ENCODE measurements at places on chromosomes 16 and 17.

- peak; percentile 20 for DNase-seq
Measured at GRCh38 chr16:56423584-56424403, 1.6 kb downstream of the AMFR start.

DNA sequence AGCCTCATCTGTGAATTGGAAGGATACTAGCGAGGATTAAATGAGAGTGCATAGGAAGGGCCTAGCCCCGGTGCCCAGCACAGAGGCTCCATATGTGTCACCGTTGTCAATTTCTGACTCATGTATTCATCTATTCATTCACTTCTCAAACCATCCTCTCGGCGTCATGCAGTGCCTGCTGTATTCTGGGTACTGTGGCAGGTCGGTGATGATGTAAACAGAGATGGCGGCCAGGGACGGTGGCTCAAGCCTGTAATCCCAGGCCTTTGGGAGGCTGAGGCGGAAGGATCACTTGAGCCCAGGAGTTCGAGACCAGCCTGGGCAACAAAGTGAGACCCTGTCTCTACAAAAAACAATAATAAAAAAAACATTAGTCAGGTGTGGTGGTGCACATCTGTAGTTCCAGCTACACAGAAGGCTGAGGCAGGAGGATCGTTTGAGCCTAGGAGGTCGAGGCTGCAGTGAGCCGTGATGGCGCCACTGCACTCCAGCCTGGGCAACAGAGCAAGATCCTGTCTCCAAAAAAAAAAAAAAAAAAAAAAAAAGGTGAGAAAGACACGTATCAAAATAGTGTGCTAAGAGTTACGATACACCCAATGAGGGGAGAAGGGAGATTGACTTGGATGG, 4.3 kb upstream of the PPP1R1B start:
- no peak for DNase-seq

- no peak for DNase-seq
Measured at GRCh38 chr17:15888436-15888835, 56.5 kb upstream of the ADORA2B start.

DNA sequence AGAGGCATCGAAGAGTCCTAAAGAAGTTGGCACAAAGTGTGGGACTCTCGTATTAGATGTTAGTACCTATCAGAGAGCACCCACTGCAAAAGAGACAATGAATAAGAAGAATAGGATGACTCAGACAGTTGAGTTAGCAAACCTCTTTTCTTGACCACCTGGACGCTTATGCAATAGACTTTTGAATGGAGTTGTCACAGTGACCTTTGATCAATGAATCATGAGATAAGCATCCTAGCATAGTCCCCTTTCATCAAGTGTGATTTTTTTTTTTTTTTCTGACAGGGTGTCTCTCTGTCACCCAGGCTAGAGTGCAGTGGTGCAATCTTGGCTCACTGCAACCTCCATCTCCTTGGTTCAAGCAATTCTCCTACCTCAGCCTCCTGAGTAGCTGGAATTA, 1417.9 kb upstream of the GOT2 start:
- DNase-seq, result no peak

- no peak for DNase-seq
Measured at GRCh38 chr17:13749891-13750235, 148.1 kb upstream of the HS3ST3A1 start.

- no peak for DNase-seq
Measured at GRCh38 chr17:57463103-57463885, 207.0 kb downstream of the MSI2 start.

- no peak for DNase-seq
Measured at GRCh38 chr16:17331071-17331607, 139.6 kb downstream of the XYLT1 start.

- DNase-seq, result peak; percentile 83
Measured at GRCh38 chr17:78933959-78934568, 8.9 kb upstream of the TIMP2 start.

DNA sequence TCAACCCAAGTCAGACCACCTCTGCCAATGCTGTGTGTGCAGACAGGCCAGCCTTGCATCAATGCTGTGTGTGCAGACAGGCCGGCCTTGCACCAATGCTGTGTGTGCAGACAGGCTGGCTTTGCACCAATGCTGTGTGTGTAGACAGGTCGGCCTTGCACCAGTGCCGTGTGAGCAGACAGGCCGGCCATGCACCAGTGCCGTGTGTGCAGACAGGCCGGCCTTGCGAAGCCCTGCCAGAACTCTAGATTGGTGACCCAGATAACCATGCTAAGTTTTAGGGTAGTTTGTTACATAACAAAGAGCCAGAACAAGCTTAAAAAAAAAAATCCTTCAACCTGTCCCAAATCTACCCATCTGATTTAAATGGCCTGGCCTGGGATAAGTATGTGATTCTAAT, 54.3 kb downstream of the ELAC2 start:
- DNase-seq, result no peak

DNA sequence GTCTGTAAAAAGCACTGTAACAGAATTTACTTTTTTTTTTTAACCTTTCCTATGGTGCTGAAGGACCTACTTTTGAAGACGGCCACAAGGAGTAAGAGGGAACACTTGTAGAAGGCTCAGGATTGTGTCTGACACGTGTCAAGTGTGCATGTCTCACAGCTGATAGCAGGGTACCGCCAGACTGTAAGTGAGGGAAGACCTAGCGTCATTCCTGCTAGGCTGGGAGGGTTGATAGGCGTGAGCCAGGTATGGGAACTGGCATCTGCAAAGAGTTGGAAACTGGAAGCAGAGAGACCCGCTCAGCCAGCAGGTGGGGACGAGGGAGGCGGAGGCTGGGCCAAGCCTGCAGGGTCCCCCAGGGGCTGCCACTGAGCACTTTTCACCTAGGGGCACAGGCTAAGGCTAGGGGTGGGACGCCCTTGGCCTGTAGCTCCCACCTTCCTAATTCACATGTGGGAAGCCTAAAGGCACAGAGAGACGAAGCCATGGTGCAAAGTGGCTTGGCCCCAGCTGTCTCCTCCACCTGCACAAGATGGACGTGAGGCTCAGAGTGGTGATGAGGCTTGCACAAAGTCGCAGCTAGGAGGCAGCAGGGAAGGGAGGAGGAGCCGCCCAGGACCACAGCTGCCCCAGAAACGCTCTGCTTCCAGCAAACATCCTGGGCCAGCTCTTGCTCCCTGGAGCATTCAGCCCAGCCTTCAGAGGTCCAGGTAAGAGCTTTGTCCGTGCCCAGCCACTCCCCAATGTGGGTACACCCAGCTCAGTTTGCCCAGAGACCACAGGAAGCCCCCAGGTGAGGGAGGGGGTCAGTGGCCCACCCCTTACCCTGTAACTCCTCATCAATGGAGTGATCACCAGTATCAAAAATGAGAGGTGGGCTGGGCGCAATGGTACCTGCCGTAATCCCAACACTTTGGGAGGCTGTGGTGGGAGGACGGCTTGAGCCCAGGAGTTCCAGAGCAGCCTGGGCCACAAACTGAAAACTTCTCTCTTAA, 18.9 kb downstream of the VASN start:
- no peak for DNase-seq

DNA sequence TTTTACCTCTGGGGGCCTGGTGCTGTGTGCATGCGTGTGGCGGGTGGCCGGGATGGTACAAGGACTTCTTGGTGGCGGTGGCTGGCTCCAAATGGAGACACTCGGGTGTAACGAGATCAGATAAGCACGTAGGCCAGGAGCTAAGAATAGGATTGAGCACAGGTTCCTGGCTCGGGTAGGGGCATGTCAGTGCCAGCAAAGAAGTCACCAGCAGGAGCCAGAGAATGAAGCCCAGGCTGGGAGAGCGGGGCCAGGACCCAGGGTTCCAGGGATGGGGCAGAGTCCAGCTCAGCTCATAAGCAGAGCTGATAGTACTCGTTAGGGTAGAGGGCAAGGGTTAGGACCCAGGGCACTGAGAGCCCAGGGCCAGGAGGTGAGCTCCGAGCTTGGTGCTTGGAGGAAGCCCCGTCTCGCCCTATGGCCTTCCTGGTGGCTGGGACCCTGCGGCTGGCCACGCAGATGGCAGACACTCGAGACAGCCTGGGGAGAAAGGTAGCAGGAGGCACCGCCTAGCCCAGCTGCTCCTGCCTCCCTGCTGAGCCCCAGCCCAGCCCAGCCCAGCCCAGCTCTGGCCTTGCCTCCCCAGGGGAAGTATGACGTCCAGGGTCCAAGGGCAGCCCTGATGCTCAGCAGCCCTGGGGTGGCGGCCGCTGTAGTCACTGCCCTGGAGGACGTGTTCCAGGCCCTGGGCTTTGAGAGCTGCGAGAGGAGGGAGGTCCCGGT, 8.9 kb downstream of the ZNF213 start:
- DNase-seq, result no peak

DNA sequence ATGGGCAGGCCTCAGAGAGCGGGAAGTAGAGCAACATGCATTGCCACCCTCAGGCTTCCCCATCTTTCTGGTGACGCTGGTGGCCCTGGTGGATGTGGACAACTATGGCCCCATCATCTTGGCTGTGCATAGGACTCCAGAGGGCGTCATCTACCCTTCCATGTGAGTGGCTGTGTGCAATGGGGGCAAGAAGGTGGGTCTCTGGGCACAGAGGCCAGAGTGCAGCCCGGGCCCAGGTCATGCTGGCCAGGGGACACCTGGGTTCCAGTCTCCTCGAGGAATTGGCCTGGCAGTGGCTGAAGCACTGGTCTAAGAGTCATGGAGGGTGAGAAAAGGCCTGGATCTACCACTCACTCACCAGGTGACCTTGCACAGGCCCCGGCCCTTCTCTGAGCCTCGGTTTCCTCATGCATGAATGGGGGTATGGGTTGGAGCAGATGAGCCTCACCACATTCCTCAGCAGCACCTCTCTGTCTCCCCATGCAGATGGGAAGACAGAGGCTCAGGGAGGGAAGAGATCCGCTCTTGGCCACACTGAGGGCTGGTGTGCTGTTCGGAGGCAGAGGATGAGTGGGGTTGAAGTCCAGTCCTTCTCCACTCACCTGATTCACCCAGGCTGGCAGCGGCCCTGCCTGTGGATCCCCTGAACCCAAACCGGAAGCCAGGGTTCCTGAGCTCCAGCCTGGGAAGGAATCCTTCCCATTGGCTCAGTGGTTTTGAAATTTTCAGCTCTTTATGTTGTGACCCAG, 7.2 kb upstream of the ADGRG3 start:
- DNase-seq, result no peak

GRCh38 chr17:57595947-57596695, 149.0 kb downstream of the CCDC182 start:
- DNase-seq, result peak; percentile 69

DNA sequence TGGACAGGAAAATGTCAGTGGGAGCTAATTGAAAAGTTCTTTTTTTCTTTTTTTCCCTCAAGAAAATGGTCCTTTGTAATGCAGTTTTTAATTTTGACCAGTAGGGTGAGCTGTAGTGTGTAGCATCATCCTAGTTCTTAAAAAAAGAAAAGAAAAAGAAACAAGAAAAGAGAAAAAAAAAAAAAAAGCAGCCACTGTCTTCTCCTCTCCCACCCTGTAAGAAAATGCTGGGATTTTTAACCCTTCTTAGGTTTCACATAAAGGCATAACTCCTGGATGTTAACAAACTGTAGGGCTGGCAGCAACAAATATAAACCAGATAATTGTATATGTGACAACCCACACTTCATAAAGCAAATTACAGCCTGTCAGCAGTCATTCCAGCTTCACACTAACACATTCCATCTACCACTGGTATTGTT, 78.1 kb downstream of the SKAP1 start:
- peak; percentile 77 for DNase-seq

GRCh38 chr16:69796285-69797118, 34.4 kb downstream of the WWP2 start:
- peak; percentile 86 for DNase-seq

GRCh38 chr16:19674485-19674884, 43.5 kb downstream of the KNOP1 start:
- DNase-seq, result no peak

DNA sequence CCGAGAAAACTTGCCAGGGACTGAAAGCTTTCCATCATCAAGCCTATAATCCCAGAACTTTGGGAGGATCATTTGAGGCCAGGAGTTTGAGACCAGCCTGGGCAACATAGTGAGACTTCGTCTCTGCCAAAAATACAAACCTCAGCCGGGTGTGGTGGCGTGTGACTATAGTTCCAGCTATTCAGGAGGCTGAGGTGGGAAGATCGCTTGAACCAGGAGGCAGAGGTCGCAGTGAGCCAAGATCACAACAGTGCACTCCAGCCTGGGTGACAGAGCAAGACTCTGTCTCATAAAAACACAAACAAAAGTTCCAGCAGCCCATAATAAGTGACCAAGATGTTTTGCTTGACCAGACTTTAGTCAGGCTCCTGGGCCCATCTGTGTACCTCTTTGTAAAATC, 1.9 kb downstream of the MEAK7 start:
- no peak for DNase-seq

GRCh38 chr16:74740795-74741304, 33.8 kb downstream of the FA2H start:
- DNase-seq, result peak; percentile 7

GRCh38 chr16:491220-491919, 36.1 kb upstream of the CAPN15 start:
- no peak for DNase-seq

GRCh38 chr17:72984145-72984925, 108.2 kb downstream of the SLC39A11 start:
- DNase-seq, result no peak

DNA sequence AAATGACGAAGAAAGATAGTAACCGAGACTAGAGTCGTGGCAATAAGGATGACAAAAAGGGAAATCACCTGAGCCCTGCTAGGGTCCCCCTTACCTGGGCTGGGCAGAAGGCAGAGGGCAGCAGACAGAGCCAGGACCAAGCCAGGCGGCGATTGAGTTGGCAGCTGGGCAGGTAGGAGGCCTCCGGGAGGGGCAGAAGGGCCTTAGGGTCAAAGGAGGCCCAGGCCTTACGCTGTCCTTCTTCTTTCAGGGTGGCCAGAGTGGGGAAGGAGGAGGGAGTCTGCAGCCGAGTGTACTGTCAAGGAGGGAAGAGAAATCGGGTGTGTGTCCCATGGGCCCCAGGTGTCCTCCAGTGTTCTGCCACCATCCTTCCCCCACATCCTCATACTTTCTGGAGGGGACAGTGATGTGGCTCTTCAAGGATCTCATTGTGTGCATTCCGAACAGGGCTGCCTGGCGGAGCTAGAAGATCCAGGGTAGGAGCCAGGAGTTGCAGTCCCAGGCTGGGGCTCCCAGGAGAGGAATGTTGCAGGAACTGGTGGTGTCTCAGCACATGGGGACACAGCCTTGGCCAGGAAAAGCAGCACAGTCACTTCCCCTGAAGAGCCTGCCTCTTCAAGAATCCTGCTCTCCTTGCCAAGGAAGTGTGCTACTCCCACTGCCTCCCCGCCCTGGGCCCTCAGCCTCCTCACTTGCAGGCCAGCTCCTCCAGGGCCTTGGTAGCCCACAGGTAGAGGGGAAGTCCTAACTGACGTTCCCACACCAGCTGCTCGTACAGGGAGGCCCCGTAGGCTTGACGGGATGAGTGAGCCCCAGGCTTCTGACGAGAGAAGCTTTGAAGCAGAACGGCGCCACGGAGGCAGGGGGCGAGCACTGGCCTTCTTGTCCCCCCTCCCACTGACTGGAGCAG, 13.2 kb downstream of the CTC1 start:
- DNase-seq, result no peak
